ENCODE measurements at places on chromosomes 6 and 20.

DNA sequence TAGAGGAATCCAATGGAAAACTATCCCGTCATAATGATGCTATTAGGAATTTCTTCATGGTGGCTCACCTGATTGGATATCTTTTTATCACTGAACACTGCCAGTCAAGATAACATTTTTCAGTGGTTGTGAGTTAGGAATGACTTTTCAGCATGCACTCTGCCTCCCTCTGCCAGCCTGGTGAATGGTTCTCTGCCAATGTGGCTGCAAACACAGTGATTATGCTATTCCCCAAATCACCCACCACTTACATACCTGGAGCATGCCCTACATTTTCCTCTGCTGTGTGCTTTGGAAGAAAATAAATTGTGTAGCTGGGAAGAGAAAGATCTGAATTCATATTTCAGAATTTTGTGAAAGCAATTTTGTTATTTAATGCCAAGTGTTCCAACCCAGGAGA, 102.6 kb upstream of the LAMP5 start:
- DNase-seq, result no peak

GRCh38 chr6:43091436-43091991, 15.4 kb downstream of the PTK7 start:
- DNase-seq, result no peak

GRCh38 chr6:129513471-129513870, 196.5 kb downstream of the ARHGAP18 start:
- DNase-seq, result no peak

DNA sequence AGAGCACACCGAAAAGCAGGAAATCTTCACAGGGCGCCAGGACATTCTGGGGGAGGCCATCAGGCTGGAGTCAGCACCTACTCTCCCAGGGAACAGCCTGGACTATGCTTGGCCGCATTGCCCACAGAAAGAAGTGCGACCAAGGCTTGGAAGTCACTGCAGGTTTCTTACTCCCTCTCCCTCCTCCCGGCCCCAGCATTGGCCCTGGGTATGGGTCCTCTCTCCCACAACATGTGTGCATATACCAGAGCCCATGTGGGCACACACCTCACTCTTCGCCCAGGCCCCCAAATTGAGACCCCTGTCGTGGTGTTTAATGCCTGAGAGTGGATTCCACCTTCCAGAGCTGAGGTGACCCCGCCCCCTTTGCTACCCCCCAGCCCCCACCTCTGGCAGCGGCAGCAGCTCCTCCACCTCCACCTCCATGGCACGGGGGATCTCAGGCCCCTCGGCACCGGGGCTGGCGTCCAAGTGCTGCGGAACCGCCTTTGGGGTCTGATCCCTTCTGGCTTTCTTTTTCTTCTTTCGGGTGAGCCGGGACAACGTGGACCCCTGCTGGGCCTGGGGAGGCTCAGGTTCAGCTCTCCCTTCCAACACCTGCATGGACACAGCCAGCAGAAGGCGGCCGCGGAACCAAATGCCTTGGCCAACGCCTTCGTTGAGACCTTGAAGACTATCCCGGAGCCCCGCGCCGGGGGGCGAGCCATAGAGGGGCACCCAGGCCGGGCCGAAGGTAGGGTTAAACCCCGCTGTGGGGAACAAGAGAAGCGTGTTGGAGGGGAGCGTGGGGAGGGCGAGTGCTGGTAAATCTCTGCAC, 15.2 kb upstream of the SPAG4 start:
- no peak for DNase-seq

GRCh38 chr6:80535914-80536565, 429.6 kb downstream of the BCKDHB start:
- DNase-seq, result no peak

- DNase-seq, result no peak
Observed at GRCh38 chr6:109363753-109364152, 18.5 kb downstream of the CD164 start.

GRCh38 chr20:47740862-47741184, 44.5 kb downstream of the SULF2 start:
- peak; percentile 95 for DNase-seq

GRCh38 chr6:122322824-122323223, 76.6 kb upstream of the HSF2 start:
- peak; percentile 4 for DNase-seq

DNA sequence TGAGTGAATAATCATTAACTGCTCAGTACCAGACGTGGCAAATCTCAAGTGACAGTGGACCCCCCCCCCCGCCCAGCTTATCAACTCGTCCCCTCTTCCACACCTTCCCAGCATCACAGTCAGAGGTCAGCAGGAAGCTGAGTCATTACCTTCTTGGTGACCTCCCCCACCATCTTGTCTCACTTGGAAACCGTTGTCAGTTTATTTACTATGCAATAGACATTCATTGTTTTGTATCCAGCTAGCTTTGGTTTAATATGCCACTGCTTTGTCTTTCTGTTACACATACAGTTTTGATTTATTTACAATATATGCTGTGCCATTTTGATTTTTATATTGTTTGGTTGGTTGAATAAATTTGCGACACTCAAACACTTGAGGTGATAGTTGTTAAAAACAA, 158.1 kb downstream of the QKI start:
- no peak for DNase-seq

- DNase-seq, result no peak
Observed at GRCh38 chr6:10382728-10383330, 32.0 kb downstream of the TFAP2A start.

GRCh38 chr6:108838101-108838717, 10.0 kb upstream of the ARMC2 start:
- peak; percentile 18 for DNase-seq

DNA sequence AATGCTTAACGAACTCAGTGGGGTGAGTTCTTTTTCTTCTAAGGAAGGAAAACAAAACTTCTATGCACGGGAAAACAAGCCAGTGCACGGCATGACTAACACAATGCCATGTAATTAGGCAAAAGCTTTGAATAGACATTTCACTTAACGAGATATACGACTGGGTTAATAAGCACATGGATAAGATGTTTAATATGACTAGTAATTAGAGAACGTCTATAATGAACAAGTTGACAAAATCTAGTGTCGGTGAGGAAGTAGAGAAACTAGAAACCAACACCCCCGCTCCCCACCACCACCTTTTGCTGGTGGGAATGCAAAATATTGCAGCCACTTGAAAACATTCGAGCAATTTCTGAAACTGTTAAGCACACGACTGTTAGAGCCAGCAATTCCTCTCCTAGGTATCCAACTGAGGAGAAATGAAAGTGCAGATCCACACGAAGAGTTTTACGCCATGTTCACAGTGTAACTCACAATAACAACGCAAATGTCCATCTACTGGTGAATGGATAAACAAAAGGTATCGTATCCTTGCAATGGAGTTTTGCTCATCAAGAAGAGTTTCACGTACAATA, 644.9 kb upstream of the AGPAT4 start:
- no peak for DNase-seq

- no peak for DNase-seq
Observed at GRCh38 chr6:71126506-71126905, 162.1 kb upstream of the OGFRL1 start.

DNA sequence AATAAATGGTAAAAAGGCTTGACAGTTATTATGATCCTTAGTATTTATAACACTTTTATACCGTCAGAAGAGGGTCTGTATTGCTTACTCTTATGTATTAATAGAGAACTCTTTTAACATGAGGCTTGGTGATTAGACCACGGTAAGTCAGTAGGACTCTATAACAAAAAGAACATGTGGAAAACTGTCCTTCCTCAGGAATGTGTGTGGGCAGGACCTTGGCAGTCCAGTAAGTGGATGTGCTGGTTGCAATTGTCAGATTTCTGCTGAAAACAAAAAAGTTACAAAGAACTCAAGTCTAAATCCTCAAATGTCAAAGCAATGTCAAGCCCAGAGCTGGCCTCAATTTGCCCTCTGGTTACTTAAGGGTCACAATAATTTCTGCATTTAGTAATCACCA, 81.1 kb downstream of the PLCG1 start:
- DNase-seq, result no peak

GRCh38 chr20:4929686-4930397, 71.5 kb downstream of the SLC23A2 start:
- no peak for DNase-seq

DNA sequence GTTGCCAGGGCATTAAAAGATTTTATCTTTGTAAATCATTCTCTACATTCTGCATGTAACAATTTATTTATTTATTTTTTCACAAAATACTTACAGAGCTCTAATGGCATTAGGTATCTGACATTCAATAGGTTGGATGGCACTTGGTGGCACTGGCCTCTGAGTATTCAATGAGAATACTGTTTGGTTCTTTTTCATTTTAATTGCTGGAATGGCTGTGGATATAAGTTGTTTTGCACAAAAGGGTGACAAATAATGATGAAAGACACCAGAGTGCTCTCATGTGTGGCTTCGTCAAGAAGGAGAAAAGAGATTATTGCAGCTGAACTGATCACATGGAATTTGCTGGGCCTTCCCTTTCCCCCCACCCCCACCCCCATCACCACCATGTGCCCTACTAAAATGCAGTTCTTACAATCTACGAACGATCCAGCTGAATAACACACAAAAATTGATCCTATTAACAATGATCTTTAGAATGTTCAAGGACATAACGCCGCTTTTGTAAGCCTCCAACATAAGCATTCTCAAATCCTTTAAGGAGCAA, 195.2 kb upstream of the POU3F2 start:
- no peak for DNase-seq

DNA sequence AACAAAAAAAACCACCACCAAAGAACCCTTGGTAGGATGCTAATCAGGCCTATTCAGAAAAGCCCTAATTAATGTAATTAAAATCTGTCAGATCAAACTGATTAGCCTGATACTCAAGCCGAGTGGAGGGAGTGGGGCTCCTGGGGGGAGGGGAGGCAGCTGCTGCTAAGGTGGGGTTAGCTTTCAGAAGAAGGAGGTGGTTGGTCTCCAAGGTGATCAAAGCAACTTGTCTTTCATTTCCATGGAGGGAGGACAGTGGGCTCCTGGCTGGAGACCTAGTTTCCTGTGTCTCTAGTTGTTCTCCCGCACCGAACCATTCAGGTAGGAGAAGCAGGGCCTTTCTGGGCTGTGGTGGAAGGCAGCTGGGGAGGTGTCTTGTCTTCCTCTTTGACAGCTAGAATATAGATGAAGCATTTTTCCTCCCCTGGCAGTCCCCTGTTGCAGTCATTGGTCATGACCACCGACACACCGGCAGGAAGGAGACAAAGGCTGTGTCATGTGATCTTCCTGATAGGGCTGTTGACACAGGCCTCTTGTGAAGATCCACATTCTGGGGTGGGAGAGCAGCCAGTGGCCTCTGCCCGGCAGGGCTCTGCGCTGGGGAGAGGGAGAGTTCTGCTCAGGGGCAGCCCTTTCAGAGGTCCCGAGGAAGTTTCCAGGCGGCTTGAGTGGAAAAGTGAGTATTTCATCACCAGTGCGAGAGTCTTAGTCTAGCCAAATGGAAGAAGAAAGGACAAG, 39.9 kb upstream of the PRDM1 start:
- no peak for DNase-seq

DNA sequence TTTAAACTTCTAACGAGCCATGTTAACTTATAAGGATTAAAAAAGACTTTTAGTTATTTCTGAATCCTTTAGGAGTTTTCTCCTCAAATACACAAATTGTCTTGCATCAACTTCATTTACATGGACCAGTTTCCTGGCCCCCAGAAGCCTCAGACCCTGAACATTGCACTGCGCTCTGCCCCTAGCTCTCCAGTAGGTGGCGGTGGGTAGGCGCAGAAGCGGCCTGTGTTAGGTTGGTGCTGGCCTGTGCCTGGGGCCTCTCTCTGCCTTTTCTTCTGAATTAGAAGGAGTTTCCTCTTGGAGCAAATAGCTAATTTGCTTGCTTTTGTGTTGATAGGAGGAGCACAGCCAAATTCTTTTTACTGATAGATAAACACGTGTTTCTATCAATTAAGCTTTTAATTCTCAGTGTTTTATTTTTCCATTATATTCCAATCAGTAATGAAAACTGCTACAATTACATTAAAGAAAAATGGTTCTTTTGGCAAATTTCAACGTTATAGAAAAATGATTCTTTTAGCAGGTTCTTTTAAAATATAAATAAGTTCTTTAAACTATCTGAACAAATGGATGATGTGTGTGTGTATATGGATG, 44.4 kb downstream of the DTD1 start:
- peak; percentile 47 for DNase-seq

- DNase-seq, result no peak
Observed at GRCh38 chr6:77228279-77228678, 235.0 kb downstream of the HTR1B start.

DNA sequence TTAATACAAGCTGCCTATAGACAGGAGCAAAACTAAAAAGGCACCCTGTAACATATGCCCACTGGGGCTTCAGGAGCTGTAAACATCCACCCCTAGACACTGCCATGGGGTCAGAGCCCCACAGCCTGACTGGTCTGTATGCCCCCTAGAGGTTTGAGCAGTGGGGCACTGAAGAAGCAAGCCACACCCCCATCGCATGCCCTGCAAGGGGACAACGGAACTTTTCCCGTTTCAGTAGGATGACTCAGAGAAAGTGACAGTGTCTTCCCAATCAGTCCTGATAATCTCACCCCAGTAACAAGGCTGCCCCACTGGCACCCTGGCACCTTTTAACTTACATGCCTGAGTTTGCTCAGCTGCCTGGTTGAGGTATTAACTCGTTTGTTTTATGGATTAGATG, 35.9 kb downstream of the BEND3 start:
- no peak for DNase-seq

GRCh38 chr6:56497240-56497639, 145.4 kb downstream of the DST start:
- no peak for DNase-seq

GRCh38 chr6:133895573-133896343, 6.8 kb downstream of the TCF21 start:
- DNase-seq, result no peak

DNA sequence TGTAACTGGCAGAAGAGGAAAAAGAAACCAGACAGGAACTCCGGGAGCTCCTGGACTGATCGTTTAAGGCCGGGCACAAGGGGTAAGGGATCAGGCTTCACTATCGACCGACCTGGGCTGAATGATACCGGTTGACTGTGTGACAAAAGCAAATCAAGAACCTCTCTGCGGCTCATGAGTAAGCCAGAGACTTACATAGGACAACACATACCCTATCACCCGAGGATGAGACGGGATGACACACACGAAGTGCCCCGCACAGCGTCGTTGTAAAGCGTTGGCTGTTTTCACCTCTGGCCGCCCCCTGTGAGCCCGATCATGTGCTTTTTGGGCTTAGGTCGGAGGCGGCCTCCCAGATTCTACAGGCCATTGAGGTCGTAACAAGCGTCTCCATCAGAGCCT, 695 bp upstream of the TGIF2 start:
- peak; percentile 59 for DNase-seq

GRCh38 chr6:166591961-166592520, 5.6 kb upstream of the RAMACL start:
- no peak for DNase-seq
